ENCODE measurements at places on chromosomes 11 and 22.
A peak's percentile ranks its signal among the peaks of the same experiment; 100 is the strongest.

DNA sequence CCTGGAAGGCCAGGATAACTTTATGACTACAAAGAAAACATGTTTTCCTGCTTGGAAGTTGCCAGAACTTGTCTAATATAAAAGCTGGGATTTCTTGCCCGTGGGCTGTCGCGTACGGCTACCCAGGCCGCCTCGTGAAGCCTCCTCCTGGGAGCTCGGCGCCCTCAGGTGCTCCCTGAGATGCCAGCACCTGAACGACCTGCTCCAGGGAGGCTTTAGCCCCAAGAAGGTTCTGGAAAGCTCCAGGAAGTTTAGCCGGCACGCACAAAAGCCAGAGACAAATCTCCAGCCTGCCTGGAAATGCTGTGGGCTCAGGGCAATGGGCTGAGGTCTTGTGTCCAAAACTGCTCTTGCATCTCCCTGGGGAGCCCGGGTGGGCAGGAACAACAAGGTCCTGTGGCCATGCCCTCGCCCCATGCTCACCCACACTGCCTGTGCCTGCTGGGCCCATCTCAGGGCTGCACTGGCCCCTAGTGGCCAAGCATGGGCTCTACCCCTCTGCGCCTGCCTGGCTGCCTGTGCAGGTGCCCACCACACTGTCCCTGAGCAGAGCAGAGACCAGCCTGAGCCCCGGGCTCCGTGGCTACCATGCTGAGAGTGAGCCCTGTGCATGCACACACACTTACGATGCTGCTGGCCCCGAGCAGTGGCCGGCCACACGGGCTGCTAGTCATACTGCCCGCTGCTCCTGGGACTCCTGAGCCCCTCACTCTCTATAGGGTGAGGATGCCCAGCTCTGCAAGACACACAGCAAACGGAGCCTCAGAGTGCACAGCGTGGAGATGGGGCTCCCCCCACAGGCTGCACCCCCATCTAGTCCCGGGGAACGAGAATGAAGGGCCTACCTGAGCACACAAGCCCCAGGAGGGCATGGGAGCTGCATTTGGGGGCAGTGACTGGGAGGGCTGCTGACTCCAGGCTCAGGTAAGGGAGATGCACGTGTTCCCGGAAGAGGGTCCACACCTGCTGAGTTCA lies 4.9 kb upstream of the CELSR1 start:
- DNase-seq = no peak

- DNase-seq = peak; percentile 30
These were observed 2.2 kb downstream of the PAK1 start for GRCh38 chr11:77471558-77472193.

GRCh38 chr11:774873-775592 lies 2.3 kb downstream of the GATD1 start:
- no peak for DNase-seq

DNA sequence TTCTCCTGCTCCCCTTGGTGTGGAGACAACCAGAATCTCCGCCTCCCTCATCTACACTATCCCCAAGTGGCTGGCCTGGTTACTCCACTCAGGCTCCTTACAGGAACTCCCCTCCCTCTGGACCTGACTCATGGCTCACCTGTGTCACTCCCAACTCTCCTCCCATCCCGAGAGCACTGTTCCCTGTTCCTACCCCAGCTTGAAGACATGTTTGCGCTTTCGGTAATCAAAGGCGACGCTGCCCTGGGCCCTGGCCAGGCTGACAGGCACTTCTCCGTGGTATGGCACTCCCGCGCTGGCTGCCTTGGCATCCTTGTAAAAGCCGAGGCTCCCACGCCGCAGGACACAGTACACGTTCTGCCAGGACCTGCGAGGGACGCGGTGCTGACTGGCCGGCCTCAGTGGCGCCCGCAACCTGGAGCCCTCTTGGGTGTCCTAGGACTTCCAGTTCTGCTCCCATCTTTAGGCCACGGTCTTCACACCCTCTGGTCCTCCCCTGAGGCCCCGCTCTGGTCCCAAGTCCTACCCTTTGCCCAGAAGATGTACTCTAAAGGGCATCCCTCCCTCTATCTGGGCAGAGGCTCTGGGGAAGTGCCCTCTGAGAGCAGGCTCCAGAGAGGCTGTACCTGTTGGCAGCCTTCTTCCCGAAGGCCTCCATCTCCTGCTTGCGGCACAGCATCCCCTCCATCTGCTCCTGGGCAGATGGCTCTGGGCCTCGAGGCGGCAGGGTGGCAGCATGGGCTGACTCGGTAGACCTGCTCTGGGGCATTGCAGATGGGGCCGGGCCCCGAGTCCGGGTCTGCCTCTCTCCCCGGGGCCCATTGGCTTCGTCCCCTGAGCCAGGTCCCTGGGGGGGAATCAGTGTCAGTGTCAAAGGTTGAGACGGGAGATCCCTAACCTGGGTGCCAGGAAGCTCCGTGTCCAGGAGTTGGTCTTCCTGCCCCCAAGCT lies 9.4 kb upstream of the RBM4B start:
- no peak for DNase-seq

DNA sequence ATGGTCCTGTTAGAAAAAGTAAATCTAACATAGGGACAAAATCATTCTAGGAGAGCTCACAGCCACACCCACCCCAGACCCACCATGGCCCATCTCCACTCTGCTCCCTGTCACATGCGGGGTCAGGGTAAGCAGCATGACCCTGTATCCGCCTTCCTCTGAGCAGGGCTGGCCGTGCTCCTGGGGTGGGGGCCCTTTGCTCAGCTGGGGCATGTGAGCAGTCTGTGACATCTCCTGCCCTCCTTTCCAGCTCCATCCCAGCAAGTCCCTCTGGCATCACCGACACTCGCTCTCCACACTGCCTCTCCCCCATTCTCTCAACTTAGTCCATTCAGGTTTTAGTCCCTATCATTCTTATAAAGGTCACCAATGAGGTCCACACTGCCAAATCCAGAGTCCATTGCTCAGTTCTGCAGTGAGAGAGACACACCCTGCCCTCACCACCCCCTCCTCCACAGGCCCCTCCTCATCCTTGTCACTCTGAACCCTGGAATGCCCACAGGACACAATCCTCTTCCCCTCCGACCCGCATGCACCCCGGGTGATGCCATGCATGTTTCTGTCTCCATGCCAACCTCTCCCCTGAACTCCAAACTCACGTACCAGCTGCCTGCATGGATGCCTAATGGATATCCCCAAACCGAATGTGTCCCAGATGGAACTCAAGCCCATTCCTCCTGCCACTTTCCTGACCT lies 65.1 kb upstream of the PITPNB start:
- DNase-seq = no peak

DNA sequence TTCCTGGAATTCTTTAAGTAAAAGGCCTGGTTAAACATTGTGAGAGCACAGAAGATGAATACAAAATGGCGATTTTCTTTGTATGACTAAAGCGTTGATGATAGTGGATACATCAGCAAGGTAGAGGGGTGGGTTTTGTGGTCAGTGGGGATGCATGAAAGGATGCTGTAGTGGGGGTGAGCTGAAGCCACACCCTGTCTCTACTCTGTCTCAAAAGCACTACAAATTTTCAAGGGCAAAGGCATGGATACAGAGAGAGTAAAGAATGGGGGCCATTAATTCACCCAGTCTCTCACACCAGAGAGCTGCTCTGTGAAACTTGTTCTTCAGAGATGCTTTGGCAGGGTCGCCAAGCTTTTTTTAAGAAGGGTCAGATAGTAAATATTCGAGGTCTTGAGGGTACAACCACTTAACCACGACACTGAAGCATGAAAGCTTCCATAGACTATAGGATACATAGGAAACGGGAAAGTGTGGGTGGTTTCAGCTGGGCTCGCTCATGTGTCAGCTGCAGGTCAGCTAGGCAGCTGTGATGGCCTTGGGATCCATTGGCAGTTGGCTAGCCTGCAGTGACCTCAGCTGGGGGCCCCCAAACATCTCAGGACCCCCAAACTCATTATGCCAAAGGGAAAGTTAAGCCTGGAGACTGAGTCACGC lies 8.3 kb downstream of the TMEM138 start:
- DNase-seq = no peak

DNA sequence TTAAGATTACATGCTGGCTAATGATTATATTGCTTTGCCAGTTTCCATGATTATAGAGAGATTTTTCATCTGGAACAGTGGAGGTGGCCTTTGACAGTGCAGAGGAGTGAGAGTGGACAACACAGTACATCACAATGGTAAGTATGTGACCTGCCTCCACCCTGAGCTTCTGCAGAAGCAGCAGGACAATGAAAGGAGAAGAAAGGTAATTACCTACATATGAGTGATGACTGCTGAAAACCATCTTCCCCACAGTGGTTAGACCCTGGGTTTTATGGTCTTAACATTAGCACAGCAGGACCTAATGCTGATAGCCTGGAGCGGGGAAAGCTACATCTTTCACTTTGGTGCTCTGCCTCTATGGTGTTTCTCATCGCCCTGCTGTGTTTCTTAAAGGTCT lies 454.7 kb upstream of the DDI1 start:
- DNase-seq = no peak

DNA sequence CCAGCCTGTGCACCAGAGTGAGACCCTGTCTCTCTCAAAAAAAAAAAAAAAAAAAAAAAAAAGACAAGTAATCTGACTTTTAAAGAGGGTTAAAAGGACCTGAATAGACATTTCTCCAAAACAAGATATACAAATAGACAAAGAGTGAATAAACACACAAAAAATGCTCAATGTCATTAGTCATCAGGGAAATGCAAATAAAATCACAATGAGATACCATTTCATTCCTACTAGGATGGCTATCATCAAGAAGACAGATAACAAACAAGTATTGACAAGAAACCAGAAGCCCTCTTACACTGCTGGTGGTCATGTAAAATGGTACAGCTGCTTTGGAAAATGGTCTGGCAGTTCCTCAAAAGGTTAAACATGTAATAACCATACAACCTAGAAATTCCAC lies 4.1 kb downstream of the RIC3 start:
- no peak for DNase-seq

DNA sequence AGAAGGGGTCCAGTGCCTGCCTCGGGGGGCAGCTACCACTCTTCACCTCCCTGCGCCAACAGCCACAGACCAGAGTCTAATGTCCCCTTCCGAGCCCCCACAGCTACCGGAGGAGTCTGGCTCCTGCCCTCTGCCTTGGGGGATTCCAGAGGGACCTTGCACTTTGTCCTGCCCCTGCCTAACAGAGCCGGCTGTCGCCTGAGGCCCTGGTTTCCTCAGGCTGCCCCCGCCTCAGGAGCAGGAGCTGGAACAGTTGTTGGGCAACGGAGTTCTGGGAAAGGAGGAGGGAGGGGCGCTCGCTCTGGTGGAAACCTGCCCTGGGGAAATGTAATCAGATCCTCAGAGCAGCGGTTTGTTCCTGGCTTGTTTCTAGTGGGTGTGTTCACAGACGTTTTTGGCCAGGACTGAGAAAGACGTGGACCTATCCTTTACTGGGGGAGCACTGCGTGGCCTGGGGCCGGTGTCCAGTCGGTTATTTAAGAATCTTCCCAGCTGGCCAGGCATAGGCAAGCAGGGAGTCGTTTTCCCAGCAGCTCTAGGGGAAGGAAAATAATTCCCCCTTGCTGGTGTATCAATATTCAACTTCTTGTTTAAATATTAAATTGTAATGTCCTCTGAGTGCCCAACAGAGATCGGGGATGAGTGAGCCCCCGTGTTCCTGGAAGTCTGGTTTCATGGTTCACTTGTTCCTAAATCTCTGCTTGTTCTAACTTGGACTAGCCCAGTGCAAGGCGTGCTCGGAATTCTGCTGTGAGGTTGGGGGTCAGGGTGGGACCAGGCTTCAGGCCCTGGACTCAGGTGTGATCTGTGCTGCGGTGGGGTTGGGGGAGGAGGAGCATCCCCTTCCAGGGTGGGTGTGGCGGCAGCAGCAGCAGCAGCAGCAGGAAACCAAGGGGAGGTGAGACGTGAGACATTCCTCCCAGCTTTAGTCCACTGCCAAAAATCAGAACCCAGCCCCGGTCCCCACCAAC lies 32.1 kb downstream of the A4GALT start:
- peak; percentile 84 for DNase-seq

GRCh38 chr11:60918939-60919265 lies 4.9 kb downstream of the TMEM109 start:
- no peak for DNase-seq

- DNase-seq = no peak
These were observed 449.9 kb downstream of the OPCML start for GRCh38 chr11:133082453-133082781.

DNA sequence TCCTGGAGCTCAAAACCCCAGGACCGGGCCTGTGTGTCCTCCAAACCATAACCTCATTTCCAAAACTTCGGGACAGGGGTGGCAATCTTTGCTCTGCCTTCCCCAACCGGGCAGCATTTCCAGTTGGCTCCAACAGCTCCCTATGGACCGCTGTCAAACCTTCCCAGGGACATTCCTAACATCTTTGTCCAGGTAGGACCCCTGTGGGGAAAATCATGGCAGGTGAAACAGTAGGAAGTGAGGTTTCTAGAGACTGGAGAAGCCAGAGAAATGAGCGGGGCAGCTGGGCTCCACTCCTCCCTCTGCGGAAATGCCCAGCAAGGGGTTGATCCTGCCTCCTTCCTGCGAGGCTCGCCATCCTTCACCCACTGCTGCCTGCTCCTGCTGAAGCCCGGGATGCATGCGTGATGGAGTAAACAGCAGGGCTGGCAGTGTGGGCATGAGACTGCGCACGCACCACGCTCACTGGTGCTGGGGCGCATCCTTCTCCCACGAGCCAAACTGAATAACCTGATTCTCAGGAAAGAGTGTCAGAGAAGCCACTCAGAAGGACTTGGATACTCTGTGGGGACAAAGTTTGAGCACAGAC lies 136.4 kb downstream of the BUD13 start:
- no peak for DNase-seq

DNA sequence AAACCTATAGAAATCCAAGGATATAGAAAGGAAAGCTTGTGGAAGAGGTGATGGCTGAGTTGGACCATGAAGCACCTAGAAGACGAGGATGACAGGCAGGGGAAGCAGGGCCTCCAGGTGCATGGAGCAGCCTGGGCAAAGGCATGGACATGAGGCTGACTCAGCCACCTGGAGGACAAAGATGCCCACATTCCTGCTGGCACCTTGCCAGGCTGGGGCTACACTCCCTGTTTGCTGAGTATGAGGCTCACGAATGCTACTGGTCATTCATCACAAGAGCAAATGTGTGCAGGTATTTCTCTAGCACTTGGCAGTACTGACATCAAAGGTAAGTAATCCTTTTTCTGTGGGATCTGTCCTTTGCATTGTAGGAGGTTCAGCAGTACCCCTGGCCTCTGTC lies 7.1 kb upstream of the SCGB2A1 start:
- DNase-seq = no peak

GRCh38 chr22:41699264-41700107 lies at the start of gene MEI1:
TSS of gene MEI1 (plus strand) at chr22:41699503. CDS start at chr22:41699539, 36 bp downstream.
- no peak for DNase-seq

All from right renal cortex interstitium (tissue), 3 donors.